Stimulated activated CD8-positive, alpha-beta memory T cell treated with anti-CD3 and anti-CD28 coated beads, Interleukin-7, amount 100 ng/mL, for 4 hours (primary cell): ENCODE measurements at places on chromosomes 2 and 18.

- DNase-seq = no peak
These were observed 242.3 kb upstream of the NCKAP5 start for GRCh38 chr2:133810559-133810958.

GRCh38 chr2:102397209-102397608 lies 25.8 kb upstream of the IL18RAP start:
- DNase-seq = no peak

DNA sequence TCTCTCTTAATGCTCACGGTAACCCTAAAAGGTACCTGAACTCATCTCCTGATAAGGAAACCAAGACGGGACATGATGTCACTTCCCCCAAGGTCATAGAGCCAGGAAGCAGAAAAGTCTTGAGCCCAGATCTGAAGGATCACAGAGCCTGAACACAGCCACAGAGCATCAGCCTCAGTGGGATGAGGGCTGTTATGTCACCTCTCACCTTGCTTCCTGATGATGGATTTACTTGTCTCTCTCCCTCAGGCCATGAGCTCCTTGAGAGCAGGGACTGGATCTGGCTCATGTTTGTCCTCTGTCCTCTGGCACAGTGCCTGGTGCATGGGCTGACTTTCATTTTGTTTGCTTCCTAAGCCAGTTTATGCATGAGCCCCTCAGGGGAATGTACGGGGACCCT lies 54.2 kb downstream of the SERTAD2 start:
- no peak for DNase-seq

DNA sequence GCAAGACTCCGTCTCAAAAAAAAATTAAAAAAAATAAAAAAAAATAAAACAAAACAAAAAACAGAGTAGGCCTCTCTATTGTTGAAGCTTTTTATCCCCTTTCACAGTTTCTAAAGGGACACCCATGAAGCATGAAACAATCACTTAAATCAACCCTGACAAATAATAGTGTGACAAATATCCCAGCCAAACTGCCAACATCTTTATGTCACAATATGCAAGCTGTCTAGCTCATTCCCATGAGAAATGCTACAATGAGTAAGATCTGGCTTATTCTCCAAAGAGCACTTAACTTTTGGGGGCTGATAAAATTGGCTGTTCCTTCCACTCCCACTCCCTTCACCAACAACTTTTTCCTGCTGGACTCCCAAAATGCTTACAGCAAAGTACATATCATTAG lies 21.7 kb upstream of the ABCA12 start:
- DNase-seq = no peak

- DNase-seq = no peak
These were observed 75.0 kb upstream of the HAAO start for GRCh38 chr2:42867093-42868065.

DNA sequence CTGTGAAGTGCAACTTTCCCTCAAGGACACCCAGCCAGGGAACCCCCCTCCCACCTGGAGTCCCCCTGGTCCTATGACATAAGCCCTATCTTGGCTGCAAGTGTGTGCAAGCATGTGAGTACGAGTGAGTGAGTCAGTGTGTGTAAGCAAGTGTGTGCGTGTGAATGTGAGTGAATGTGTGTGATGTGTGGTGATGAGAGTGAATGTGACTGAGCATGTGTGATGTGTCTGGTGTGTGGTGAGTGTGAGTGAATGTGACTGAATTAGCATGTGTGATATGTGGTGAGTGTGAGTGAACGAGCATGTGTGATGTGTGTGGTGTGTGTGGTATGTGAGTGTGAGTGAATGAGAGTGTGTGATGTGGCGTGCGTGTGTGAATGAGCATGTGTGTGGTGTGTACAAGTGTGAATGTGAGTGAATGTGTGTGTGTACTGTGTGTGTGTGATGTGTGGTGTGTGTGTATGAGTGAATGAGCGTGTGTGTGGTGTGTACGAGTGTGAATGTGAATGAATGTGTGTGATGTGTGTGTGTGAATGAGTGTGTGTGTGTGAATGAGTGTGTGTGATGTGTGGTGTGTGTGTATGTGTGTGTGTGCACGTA lies 68.8 kb upstream of the SMAD7 start:
- no peak for DNase-seq

- DNase-seq = no peak
These were observed 461.6 kb downstream of the BCL11A start for GRCh38 chr2:60091894-60092293.

- DNase-seq = no peak
These were observed 122.1 kb upstream of the SALL3 start for GRCh38 chr18:78857314-78858150.

GRCh38 chr2:3117650-3118216 lies 259.9 kb downstream of the EIPR1 start:
- no peak for DNase-seq
